Mesenteric fat pad (tissue), 1 donor: ENCODE measurements at places on chromosomes 12 and 14.

GRCh38 chr12:77594366-77594765, 236.3 kb upstream of the NAV3 start:
- no peak for DNase-seq

DNA sequence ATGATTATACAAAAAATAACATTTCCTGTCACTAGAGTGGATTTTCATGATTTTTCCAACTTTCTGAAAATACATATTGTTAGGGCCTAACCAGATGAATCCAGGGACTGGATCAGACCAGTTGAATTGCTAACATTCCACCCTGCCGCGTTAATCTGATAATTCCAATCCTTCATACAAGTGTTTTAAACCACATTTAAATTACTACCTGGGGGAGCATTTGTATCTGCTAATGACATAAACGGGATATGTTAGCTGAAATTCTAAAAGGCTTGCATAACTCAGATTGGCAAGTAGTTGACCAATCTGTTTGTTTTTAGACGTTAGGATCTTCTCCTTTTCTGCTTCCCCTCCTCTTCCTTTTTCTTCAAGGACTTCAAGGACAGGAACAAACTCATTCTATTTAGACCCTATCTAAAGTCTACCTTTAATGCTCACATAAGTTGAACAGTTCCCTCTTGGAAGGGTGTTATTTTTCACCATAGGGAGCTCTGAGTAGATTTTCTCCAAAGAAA, 239.0 kb downstream of the ADAMTS20 start:
- no peak for DNase-seq

DNA sequence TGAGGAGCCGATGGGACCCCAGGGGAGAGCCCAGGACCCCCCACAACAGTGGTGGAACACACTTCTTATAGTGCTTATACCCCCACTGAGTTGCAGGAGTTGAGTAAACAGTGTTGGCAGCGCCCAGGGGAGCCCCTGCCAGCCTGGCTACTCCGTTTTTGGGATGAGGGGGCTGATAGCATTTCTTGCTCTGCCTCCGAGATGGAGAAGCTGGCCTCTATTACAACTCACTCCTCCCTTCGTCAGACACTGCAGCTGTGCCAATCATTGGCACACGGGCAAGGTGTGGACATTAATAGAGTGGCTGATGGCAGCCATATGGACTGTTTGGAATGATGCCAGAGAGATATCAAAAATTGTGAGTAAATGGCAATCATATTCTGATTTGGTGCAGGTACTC, 94.9 kb upstream of the TMPO start:
- DNase-seq = no peak

- no peak for DNase-seq
Observed at GRCh38 chr14:91977884-91978283, 30.4 kb upstream of the FBLN5 start.

DNA sequence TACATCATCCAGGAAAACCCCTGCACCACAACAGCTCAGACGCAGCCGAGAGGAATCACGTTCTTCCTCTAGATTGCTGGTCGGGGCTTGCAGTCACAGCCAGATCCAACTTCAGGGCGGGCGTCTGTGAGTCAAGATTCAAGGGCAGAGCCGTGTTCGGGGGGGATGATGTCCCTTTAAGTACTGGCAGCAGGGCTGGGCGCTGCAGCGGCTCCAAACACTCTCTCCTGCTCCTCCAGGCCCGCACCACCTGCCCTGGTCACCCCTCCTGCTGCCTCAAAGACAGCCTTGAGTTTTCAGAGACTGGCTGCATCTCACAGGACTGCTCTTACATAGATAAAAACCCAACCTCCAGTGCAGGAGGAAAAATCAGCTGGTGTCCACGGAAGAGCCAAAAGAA, 68.3 kb downstream of the KDM2B start:
- DNase-seq = no peak

- DNase-seq = no peak
Observed at GRCh38 chr14:64292197-64292596, 2.0 kb downstream of the ESR2 start.

DNA sequence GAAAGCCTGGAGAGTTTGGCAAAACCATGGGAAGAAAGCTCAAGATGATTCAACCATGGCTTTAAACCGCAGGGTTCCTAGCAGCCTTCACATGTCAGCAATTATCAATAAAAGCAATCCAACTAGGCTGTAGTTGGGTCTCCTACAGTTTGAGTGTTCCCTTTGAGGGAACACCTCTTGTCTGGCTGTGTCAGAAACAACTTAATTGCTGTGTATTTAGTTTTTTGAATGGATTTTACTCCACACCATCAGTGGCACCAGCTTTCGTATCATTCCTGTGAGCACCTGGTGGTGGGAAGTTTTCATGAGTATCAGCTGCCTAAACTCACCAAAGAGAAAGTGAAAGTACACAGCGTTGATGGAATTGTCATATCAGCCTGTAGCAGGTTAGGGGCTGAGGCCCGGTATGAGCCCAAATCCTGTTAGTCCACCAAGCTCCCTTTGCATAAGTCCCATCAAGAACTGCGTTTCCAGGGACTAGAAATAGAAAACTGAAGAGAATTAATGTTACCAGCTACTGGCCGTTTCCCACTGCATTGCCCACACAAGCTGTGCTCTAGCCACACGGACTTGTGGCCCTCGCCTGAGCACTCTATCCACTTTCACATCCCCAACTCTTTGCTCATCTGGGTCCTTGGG, 10.9 kb upstream of the IL26 start:
- no peak for DNase-seq

- no peak for DNase-seq
Observed at GRCh38 chr14:81473456-81474147, 60.1 kb downstream of the SEL1L start.

- DNase-seq = no peak
Observed at GRCh38 chr14:22391908-22392565, 197.0 kb downstream of the DAD1 start.

DNA sequence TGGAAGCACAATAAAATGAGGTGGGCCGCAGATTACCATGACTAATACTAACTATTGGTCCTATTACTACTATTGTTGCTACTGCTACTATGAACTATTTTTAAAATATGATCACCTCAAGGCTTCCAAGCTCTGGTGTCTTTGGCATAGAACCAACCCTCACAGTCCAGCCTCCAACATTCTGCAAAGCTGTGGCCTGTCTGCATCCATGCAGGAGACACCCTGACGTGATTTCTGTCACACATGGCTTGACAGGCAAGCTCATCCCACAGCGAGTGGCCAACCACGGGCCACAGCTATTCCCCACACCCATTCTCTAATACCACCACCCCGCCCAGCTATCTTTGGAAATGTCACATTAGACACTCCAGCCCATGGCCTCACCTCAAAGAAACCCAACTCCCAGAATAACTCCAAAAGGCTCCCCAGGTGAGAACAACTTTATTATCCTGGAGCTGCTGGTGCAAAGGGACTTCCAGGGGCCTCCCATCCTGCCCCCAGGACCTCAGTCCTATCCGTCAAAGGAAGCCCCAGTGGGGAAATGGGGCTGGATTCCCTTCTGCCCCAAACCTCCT, 14.4 kb downstream of the ISCU start:
- DNase-seq = peak; percentile 57

DNA sequence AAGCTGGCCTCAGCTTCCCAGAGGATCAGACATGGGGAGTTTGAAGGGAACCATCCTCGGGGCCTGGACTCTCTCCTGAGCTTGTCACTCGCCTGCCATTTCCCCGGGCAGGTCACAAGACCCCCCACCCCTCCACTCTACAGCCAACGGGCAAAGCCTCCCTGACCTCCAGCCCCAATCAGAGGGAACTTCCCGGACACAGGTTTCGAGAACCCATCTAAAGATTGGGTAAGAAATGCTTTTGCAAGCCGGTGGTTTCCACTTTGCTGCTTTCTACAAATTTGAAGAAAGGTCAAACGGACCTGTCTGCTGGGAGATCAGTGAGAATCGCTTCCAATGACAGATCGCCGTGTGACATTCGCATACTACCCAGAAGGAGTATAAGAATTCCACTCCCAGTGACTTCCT, 89.6 kb downstream of the SCARB1 start:
- no peak for DNase-seq

- no peak for DNase-seq
Observed at GRCh38 chr14:78974691-78975090, 804.5 kb downstream of the NRXN3 start.

- DNase-seq = no peak
Observed at GRCh38 chr12:85277191-85277590, 2.8 kb upstream of the ALX1 start.

GRCh38 chr14:100571837-100572236, 15.4 kb downstream of the BEGAIN start:
- no peak for DNase-seq
